ENCODE measurements at places on chromosomes 13 and 19.

DNA sequence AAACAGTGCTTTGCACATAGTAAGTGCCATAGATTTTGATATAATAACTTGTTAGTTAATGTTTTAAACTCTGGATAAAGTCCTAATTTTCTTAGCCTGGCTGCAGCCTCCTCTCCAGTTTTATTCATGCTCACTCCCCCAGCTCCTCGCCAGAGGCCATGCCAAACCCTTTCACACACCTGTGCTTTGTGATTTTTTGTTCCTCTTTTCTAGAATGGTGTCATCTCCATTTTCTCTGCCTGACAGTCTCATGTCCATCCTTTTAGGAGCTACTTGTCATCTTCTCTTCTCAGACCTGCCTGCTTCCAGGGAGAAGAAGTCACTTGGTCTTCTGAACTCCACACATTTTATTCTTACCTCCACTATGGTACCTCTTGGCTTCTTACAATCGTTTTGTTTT, 55.8 kb upstream of the SPATA13 start:
- DNase-seq: no peak

- no peak for DNase-seq
Measured at GRCh38 chr13:36377826-36378468, 31.8 kb upstream of the SPART start.

DNA sequence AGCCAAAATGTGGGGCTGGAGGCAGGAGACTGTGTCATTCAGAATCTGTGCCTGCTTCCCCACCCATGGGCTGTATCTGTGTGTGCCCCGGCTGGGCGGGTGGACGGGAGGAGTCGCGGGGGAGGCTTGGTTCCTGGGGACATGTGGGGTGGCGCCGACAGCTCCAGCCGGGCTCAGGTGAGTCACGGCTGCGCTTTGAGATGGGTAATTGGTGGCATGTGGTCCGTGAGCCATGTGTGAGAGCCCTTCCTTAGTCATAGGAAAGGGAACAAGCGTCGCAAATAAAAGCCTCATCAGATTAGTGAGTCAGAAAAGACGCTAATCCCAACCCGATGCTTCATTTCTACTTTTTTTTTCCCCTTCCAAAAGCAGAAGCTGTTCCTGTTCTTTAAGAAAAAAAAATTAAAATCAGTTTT, 118.6 kb upstream of the ZNF536 start:
- no peak for DNase-seq

GRCh38 chr19:49666120-49666444, 349 bp downstream of the BCL2L12 start:
- no peak for DNase-seq

GRCh38 chr13:103799028-103799427, 732.8 kb upstream of the SLC10A2 start:
- no peak for DNase-seq

- DNase-seq: no peak
Measured at GRCh38 chr19:21463449-21464105, 41.8 kb upstream of the ZNF429 start.

GRCh38 chr19:49347191-49347590, 12.0 kb downstream of the CD37 start:
- DNase-seq: no peak

DNA sequence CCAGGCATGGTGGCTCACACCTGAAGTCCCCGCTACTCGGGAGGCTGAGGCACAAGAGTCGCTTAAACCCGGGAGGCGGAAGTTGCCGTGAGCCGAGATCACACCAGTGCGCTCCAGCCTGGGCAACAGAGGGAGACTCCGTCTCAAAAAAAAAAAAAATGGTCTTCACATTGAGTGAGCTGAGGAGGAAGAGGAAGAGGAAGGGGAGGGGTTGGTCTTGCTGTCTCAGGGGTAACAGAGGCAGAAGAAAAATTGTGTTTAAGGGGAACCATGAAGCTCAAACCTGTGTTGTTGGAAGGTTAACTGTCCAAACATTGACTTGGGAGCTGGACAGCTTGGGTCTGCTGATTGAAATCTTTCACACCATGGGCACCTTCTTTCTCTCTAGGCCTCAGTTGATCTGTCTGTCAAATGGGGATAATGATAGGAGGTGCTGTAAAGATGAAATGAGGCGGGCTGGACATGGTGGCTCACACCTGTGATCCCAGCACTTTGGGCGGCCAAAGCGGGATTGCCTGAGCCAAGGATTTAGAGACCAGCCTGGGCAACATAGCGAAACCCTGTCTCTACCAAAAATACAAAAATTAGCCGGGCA, 9.8 kb upstream of the SLC44A2 start:
- no peak for DNase-seq

- no peak for DNase-seq
Measured at GRCh38 chr13:100443278-100443997, 145.2 kb downstream of the GGACT start.

GRCh38 chr13:97881556-97881955, 71.9 kb upstream of the IPO5 start:
- DNase-seq: no peak

GRCh38 chr19:32380269-32380668, 25.3 kb upstream of the DPY19L3 start:
- DNase-seq: no peak

DNA sequence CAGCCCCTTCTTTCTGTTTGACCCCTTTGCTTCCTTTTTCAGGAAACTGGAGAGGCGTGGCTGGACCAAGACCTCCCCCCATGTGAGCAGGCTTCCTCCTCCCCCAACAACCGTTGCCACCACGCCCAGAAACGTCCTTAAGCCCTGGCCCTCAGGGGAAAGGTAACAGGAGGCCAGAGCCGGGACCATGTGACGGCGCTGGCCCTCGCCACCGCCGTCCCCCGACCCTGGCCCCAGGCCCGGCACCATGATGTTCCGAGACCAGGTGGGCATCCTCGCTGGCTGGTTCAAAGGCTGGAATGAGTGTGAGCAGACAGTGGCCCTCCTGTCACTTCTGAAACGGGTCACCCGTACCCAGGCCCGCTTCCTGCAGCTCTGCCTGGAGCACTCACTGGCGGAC, 14.4 kb downstream of the SAMD4B start:
- no peak for DNase-seq

- DNase-seq: no peak
Measured at GRCh38 chr19:12783849-12784393, 7.4 kb upstream of the JUNB start.

DNA sequence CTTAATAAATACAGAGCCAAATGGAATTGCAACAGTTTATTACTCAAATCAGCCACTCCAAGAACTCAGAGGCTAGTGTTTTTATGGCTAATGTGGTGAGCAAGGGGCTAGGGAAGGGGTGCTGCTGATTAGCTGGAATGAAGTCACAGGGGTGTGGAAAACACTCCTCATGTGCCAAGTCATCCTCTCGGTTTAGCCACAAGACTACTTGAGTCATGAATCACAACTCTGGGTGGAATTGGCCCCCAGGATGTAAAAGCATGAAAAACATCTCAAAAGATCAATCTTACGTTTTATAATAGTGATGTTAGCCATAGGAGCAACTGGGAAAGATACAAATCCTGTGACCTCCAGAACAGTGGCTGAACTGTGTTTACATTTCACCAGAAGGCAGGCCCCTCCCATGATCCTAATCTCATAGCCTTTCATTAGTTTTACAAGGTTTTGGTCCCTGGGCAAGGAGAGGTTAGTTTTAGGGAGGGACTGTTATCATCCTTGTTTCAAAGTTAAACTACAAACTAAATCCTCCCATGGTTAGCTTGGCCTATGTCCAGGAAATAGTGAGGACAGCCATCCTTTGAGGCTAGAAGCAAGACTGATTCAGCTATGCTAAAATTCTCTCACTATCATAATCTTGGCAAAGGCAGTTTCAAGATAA, 2020.1 kb upstream of the PCDH20 start:
- no peak for DNase-seq

- DNase-seq: no peak
Measured at GRCh38 chr13:105936816-105937215, 598.6 kb downstream of the EFNB2 start.

DNA sequence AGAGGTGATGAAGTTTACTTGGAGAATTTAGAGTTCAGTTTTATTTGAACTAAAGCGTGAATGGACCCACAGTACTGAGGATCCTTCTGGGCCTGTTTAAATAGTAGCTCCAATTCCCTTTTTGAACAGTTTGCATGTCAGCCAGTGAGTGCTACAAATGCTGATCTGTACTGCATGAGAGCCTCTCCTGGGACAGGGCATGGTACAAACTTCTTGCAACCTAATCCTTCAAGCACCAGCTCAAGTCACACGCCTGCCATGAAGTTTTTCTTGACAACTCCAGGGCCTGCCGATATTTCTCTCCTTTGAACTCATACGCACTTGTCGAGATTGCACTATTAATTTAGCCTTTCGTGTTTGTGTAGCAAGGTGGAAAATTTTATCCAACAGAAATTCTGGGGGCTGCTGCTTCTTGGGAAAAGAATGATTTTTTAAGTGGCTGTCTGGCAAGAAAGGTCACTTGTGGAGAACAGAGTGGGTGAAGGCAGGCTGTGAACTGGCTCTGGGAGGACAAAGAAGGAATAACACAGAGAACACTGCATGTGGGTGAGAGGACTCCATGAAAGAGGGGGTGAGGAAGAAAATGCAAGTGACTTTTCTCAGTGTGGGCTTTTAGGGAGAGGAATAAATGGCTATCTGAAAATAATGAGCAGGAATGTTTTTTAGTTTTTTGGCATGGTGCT, 192.5 kb downstream of the NDFIP2 start:
- DNase-seq: no peak

DNA sequence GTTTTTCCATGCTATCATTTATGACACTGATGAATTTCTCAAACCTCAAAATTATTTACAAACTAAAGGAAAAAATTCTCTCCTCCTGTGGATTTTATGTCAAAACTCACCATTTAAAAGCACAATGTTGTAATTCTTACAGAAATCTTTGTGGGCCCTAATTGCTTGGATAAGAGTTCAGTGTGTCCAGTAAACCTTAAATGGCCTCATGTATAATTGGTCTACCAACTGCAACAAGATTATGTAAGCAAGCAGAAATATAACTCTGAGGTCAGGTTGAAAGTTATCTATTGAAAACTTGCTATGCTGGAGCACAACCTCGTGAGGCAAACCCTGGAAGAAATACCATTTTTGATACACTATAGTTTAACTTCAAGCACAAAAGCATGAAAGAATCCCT, 22.0 kb downstream of the VWA8 start:
- DNase-seq: no peak

GRCh38 chr13:106804991-106805390, 237.1 kb upstream of the ARGLU1 start:
- no peak for DNase-seq

DNA sequence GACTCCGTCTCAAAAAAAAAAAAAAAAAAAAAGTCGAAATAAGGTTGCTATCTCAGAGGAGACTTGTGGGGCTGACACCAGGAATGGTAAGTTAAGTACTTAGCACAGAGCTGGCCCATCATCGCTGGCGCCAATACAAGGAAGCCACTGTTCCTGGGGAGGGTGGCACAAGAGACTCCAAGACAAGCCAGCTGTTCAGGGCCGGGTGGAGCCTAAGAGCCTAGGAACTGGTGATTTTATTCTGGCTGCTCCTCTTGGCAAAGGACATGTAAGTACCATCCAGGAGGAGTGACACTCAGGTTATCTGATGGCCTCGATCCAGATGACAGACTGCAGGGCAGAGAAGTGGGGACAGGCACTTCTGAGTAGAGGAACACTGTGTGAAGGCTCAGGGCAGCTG, 3.8 kb downstream of the ELOF1 start:
- no peak for DNase-seq

GRCh38 chr19:29577649-29577963, 28.5 kb upstream of the POP4 start:
- DNase-seq: no peak

- DNase-seq: peak; percentile 49
Measured at GRCh38 chr13:98987275-98987674, 9.4 kb upstream of the DOCK9 start.

DNA sequence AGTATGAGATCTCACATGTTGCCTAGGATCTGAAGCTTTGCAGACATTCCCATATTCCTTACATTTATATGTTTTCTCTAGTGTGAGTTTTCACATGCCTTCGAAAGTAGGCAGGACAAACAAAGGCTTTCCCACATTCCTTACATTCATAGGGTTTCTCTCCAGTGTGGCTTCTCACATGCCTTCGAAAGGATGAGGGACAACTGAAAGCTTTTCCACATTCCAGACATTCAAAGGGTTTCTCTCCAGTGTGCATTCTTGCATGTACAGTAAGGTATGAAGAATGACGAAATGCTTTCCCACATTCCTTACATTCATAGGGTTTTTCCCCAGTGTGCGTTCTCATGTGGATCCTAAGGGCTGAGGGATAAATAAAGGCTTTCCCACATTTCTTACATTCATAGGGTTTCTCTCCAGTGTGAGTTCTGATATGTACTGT, 14.2 kb downstream of the ZNF699 start:
- DNase-seq: no peak

DNA sequence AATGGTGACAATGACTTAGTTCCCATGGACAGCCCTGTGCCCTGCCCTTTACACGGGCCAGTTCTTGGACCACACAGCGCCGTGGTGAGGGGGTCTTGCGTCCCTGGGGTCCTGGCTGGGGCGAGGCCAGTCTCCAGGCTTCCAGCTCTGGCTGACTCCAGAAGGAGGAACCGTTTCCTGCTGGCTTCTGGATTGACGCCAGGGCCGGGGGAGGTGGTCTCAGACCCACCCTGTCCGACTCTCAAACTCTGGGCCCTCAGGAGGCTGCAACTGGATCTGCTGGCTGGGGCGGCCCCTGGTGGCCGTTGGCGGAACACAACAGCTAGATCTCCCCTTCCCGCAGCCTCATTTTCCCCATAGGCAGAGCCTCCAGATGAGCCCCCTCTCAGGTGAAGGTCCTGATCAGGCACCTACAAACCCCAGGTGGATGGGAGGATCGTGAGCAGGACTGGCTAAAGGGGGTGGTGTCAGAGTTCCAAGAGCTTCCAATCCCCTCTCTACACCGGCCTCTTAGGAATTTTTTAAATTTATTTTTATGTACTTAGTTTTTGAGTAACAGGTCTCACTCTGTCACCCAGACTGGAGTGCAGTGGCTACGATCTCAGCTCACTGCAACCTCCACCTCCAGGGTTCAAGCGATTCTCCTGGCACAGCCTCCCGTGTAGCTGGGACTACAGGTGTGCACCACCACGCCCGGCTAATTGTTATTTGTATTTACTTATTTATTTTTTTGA, 8.0 kb downstream of the CCDC194 start:
- DNase-seq: peak; percentile 72

GRCh38 chr19:45403781-45404556, 900 bp downstream of the PPP1R13L start:
- DNase-seq: peak; percentile 39

- no peak for DNase-seq
Measured at GRCh38 chr19:32287086-32287485, 58.3 kb upstream of the ZNF507 start.

DNA sequence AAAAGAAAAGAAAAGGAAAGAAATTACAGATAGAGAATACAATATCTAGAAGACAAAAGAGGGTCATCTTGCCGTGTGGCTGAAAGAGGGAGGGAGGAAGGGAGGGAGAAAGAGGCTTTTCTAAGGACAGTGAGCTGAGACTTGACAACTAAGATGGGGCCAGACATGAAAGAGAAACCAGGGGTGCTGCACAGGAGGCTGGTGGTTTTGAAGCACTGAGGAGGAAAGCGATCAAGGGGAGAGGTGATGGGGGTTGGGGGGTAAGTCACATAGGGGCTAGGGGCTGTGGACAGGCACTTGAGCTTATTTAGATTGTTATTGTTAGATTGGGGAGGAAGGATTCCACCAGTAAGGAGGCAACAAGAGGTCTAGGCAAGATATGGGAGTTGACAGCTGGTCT, 17.3 kb downstream of the PNPLA6 start:
- no peak for DNase-seq

- DNase-seq: no peak
Measured at GRCh38 chr13:75724752-75725517, 88.8 kb downstream of the LMO7 start.

GRCh38 chr13:38372820-38373383, 23.3 kb downstream of the UFM1 start:
- no peak for DNase-seq

GRCh38 chr13:93982179-93982918, 497.1 kb downstream of the DCT start:
- DNase-seq: no peak

Measured in CD8-positive, alpha-beta T cell (primary cell).